ENCODE measurements at places on chromosomes 4 and X.

DNA sequence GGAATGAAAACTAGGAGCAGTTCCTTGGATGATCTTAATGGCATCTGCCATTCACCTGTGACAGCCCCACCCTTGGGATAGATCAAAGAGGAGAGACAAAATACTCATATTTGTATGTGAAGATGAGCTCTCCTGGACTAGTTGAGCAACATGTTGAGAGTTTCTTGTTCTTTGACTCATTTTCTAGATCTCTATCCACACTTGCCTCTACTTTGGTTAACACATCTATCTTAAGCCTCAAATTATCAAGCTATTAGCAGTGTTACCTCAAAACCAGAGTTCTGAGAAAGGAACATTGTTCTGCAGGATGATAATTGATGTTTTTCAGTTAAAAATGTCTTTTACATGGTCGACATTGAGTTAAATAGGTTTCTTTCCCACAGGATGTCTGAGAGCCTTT lies 94.2 kb upstream of the TEX13D start:
- DNase-seq, result no peak

DNA sequence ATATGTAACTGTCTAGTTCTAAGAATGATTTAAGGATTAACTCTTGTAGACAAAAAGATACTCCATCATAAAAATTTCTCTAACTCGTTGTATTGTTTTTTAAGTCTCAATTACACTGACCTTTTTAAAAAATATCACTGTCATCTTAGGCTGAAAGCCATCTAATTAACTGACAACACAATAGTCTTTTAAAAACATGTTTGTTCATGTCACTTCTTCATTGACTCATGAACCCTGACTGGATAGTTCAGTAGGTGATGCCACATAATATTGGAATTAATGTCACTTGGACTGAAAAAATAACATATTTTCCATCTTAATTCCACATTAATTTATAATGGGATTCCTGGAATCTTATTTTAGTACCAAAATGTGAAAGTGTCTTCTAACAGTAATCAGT lies 179.3 kb downstream of the ADGRL3 start:
- no peak for DNase-seq

DNA sequence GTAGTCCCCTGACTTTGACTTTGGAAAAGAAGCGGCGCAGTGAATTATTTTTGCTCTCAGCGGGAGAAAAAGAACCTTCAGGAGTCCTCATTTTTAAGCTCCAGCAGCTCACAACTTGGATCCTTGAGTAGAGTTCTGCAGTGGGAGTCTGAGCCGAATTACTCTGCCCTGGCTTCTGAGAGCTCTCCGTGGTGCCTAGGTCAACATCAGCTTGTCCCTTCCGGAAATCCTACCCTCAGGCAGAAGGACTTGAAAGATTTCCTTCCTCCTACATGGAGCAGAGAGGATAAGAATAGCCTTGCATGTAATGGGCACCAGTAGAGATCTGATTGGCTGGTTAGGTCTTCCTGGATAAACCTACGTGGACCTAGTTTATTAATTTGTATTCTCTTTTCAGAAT lies 549.7 kb upstream of the TENM3 start:
- no peak for DNase-seq

GRCh38 chr4:47349326-47349725 lies 114.2 kb downstream of the COMMD8 start:
- DNase-seq, result no peak

DNA sequence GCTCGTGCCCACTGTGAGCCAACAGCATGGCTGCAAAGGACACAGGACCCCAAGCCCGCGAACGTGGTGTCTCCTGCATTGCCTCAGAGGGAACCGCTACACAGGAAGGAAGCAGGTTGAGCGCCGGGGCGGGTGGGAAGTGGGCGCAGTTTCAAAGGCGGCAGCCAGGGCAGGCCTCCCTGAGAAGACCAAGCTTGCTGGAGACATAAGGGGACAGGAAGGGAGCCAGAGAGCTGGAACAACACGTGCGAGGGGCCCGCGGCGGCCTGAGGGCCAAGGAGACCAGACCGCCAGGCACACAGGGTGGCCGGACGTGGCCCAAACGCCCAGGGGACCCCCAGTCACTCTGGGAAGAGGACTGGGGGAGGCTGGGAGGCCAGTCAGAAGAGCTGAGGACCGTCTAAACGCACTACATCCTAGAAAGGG lies 32.0 kb downstream of the CTBP1 start:
- peak; percentile 82 for DNase-seq

GRCh38 chr4:120062663-120063195 lies 3.9 kb downstream of the MAD2L1 start:
- DNase-seq, result no peak

DNA sequence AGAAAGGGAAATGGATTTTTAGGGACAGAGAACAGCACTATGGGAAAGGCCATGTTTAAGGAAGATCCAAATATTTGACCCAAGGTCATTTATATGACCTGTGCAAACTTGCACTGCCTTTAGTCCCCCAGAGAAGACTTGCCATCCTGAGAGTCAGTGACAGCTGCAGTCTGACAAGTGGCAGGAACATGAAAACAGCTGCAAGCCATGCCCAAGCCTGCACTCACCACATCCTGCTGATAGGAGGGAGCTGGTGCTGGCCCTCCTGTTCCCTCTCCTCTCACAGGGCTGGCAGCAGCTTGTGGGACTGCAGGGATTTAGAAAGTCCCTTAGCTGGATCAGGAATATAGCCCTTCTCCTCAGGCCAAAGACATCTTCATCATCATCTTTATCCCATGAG lies 187.7 kb downstream of the RAP1GDS1 start:
- peak; percentile 91 for DNase-seq

GRCh38 chr4:47462799-47463234 lies 685 bp downstream of the COMMD8 start:
- DNase-seq, result peak; percentile 41

DNA sequence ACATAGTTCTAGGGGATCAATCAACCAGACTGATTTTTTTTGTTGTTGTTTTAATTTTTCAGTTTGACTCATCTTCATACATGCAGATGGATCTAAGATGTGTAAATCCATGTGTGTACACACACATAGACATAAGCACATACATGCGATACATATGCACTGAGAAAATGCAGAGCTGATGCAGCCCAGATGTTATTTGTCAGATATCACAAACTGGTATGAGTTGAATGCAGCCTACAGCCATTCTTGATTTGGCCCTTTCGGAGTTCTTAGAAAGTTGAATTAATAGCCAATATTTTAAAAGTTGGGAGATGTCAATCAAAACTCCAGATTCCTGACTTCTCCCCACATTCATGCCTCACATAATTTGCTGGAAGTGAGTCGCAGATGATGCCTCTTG lies 180.4 kb downstream of the SPATA18 start:
- DNase-seq, result no peak

DNA sequence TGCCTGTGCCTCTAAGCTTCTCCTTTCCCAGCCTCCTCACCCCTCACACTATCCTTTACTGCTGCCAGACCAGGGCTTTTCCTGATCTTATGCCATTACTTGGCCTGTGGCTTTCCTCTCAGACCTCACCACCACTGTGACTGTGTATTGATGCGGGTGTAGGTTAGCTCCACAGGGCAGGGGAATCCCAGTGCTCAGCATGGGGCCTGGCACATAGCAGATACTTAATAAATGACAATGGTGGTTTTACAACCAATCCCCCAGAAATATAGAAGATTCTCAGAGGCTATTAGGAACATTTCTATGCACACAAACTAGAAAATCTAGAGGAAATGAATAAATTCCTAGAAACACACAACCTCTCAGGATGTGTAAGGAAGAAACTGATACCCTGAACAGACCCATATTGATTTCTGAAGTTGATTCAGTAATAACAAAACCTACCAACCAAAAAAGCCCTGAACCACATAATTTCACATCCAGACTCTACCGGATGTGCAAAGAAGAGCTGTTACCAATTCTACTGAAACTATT lies 129.6 kb upstream of the QRFPR start:
- DNase-seq, result peak; percentile 3

GRCh38 chr4:1887052-1887451 lies 15.9 kb downstream of the NSD2 start:
- no peak for DNase-seq

GRCh38 chr4:149784018-149784417 lies 31.6 kb downstream of the IQCM start:
- no peak for DNase-seq

- no peak for DNase-seq
These were observed 99.7 kb downstream of the NPNT start for GRCh38 chr4:105994841-105995501.

- DNase-seq, result no peak
These were observed 204.1 kb downstream of the LDB2 start for GRCh38 chr4:16694173-16694883.

DNA sequence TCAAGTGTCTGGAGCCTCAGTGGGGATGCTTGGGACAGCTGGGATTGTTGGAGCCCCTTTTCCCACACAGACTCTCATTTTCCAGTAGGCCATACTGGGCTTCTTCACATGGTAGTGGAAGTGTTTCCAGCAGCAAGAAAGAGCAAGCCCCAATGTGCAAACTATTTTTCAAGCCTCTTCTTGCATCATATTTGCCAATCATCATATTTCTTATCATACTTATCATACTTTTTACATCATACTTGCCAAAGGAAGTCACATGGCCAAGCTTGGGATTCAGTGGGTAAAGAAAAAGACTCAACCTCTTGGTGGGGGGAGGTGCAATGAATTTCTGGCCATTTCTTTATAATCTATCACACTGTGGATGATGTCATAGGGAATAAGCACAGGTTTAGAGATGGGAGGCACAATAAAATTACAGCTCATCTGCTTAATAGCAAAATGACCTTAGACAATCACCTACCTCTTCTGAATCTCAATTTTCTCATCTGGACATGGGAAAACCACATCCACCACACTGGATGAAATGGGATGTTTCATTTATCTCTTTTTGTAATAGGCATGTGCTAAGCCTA lies 174.2 kb downstream of the MID1IP1 start:
- DNase-seq, result peak; percentile 39

GRCh38 chr4:173214231-173214630 lies 45.6 kb downstream of the GALNT7 start:
- DNase-seq, result peak; percentile 65

DNA sequence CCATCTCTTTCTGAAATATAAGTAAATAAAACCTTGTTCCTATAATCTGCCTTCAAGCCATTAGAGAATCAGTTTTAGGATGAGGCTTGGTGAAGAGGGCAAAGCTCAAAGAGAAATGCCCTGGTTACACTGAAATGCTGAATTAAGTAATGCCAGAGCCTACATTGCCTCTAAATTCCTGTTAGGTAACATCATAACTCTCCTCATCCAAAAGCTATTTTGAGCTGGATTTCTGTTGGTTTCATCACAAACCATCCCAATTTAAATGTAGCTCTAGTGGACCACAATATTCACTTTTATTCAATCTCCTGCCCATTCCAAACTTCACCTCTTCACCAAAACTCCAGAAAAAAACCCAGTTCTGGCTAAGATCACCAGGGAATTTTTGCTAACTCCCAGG lies 1319.7 kb upstream of the TENM3 start:
- DNase-seq, result no peak

- peak; percentile 40 for DNase-seq
These were observed 36.4 kb downstream of the TMEM154 start for GRCh38 chr4:152643153-152644035.

DNA sequence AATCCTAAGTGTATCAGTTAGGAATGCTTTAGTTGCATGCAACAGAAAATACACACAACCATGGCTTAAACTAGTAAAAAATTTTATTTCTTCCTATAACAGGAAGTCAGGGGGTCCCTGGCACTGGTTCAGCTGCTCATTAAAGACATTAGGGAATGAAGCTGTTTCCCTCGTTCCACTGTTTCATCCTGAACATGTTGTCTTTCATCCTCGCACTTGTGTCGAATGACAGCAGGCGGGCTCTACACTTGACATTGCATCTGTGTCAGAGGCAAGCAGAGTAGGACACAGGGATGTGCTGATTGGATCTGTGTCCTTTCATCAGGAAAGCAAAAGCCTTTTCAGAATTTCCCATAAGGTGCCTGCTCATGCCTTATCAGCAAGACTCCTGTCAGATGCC lies 22.8 kb upstream of the C1QTNF7 start:
- no peak for DNase-seq

- DNase-seq, result peak; percentile 83
These were observed 59.7 kb upstream of the PGRMC2 start for GRCh38 chr4:128347175-128347868.

- DNase-seq, result no peak
These were observed 53.4 kb downstream of the IRF2 start for GRCh38 chr4:184420881-184421416.

DNA sequence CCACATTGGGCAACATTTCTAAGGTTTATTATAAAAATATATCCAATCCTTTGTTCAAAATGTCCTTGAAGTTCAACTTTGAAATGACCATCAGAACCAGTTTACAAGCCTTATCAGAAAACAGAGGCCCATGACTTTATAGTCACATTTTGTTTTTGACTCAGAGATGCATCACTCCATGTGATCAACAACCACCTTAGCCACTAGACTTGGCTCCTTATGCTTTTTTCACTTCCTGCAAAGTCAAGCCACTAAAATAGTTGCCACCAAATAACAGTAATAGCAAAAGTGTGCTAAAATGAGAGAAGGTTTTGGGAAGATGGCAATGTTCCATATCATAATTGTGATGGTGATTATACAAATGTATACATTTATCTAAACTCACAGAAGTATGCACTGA lies 181.7 kb downstream of the MAML3 start:
- DNase-seq, result no peak

DNA sequence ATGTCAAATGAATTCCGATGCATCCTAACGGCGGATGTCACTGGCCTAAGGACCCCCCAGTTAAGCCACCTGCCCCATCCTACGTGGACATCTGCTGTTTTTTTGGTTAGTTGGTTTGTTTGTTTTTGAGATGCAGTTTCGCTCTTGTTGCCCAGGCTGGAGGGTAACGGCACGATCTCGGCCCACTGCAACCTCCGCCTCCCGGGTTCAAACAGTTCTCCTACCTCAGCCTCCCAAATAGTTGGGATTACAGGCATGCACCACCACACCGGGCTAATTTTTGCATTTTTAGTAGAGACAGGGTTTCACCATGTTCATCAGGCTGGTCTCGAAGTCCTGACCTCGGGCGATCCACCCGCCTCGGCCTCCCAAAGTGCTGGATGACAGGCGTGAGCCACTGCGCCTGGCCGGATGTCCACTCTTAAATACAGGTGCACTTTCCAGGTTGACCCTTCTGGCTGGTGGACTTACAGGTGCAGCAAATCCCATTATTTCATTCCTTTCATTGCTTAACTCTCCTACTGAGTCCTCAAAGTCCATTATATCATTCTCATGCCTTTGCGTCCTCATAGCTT lies 206.2 kb downstream of the CRLF2 start:
- DNase-seq, result no peak

- no peak for DNase-seq
These were observed 78.4 kb downstream of the HPRT1 start for GRCh38 chrX:134538316-134538715.

DNA sequence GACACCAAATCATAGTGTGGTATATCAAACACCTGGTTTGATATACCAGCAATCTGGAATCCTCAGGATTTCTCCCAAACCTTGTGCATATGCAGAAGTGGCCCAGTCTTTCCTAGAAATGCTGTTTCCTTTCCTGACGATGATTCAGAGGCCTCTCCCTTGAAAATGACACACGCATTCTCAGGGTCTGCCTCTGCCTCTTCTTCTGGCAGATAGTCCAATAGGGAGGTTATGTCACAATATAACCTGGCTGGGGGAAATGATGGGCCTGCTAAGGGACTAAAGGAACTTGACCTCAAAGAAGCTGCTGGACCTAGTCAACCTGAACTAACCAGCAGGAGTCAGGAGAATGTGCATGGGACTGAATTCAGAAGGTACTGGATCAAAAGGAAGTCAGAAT lies 435.2 kb downstream of the IDS start:
- DNase-seq, result no peak

- no peak for DNase-seq
These were observed 99.1 kb downstream of the NHSL2 start for GRCh38 chrX:72009731-72010130.
